ENCODE measurements at places on chromosomes 6 and 20.

DNA sequence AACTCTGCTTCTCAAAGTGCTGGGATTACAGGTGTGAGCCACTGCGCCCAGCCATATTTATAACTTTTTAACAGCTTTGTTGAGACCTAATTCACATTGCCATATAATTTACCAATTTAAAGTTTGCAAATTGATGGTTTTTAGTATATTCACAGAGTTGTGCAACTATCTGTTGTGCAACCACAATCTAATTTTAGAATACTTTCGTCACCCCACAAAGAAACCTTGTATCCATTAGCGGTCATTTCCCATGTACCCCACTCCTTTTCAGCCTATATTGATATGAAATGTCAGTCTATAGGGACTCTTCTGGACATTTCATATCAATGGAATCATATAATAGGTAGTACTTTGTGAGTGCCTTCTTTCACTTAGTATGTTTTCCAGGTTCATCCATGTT, 55.8 kb downstream of the FOXO3 start:
- DNase-seq = no peak

DNA sequence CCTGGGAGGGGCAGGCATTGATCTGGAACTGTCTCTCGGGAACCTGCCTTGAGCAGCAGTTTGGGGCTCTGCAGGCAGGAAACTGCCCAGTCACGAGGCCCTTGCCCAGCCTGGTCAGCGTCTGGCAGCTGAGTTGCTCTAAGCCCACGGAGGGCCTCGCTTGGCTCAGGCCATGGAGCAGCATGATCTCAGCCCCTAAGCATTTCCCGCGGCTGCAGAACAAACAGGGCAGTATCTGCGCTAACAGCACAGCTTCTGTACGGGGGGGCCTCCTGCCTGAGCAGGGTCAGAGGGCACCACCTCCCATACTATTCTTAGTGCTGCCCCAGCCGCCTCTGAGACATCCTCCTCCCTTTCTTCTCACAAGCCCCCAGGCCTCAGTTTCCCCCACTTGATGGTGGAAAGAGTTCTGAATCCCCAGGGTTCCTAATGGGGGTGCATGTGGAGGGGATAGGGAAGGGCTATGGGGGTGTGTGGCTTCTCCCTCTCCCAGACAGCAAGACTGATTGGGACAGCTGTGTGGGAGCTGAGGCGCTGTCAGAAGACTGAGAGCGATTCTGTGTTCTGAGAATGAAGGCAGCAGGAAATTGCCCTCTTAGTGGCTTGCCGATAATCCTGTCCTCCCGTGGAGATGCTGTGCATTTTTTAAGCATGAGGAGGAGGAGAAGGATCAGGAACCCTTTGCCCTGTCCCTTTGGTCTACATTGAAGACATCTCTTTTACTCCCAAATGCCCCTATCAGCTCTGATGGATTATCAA, 46.4 kb downstream of the MOCS1 start:
- no peak for DNase-seq

DNA sequence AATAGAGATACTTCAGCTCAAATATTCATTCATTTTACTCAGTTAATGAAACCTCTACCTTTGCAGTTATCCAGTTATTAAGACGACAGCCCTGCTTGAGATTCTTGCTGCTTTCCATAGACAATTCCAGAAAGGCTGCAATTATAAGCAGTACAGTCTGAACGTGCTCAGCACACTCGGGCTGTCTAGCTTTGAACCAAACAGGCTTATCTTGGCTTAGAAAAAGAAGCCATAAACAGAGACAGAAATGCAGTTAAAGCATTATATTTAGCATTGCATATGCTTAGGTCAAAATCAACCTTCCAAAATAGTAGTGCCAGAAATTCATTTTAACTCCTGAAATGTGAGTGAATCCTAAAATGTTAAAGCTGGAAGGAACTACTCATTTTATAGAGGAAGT, 204.1 kb upstream of the KCNQ5 start:
- no peak for DNase-seq

- no peak for DNase-seq
Measured at GRCh38 chr6:127520066-127520465, 931 bp upstream of the MTCL3 start.

GRCh38 chr6:82144852-82145340, 102.6 kb downstream of the IBTK start:
- no peak for DNase-seq

GRCh38 chr6:166760288-166760687, 133.2 kb upstream of the RPS6KA2 start:
- DNase-seq = peak; percentile 22

DNA sequence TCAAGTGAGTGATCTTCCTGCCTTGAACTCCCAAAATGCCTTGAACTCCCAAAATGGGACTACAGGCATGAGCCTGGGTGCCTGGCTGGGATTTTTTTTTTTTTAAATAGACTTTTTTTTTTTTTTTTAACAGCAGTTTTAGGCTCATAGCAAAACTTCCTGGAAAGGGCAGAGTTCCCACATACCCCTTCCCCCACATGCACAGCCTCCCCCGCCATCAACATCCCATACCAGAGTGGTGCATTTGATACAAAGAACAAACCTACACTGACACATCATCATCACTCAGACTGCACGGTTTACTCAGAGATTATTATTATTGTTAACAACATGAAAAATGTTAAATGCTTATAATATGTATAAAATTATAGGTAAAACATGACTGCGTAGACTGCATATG, 26.0 kb downstream of the UQCC1 start:
- no peak for DNase-seq

GRCh38 chr20:57322476-57322875, 7.1 kb upstream of the SPO11 start:
- no peak for DNase-seq

GRCh38 chr20:3106658-3107463, 22.3 kb upstream of the AVP start:
- no peak for DNase-seq

- no peak for DNase-seq
Measured at GRCh38 chr6:136529710-136530109, 20.5 kb downstream of the MAP7 start.

DNA sequence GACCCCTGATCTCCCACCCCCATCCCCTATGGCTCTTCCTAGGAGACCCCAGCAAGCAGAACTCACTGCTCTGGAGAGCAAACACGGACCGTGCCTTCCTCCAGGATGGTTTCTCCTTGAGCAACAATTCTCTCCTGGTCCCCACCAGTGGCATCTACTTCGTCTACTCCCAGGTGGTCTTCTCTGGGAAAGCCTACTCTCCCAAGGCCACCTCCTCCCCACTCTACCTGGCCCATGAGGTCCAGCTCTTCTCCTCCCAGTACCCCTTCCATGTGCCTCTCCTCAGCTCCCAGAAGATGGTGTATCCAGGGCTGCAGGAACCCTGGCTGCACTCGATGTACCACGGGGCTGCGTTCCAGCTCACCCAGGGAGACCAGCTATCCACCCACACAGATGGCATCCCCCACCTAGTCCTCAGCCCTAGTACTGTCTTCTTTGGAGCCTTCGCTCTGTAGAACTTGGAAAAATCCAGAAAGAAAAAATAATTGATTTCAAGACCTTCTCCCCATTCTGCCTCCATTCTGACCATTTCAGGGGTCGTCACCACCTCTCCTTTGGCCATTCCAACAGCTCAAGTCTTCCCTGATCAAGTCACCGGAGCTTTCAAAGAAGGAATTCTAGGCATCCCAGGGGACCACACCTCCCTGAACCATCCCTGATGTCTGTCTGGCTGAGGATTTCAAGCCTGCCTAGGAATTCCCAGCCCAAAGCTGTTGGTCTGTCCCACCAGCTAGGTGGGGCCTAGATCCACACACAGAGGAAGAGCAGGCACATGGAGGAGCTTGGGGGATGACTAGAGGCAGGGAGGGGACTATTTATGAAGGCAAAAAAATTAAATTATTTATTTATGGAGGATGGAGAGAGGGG, 1.4 kb downstream of the LTA start:
- no peak for DNase-seq
